Ureter (tissue), 1 donor: ENCODE measurements at places on chromosomes 7 and 10. TPM values are rescaled to one million over a fixed set of nuclear protein-coding genes. Genes with fewer than 3 reads are reported as not detected.

DNA sequence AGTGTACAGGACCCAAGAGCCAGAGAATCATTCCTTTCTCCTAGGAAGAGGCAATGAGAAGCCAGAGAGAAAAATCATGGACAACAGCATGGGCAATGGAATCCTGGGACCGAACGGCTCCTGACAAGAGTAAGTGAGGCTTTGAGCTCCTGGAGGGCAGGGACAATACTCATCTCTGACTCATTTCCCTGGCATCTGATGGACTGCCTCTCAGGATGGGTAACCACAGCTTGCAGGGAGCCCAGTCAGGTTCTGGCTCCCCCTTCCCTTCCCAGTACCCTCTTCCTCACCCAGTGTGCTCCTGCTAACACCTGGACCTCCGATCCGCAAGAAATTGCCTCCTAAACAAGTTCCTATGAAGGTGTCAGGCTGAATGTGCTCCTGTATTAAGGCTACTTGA lies 51.2 kb upstream of the SORCS3 start:
- DNase-seq: no peak

RET gene
- total RNA-seq: 0.42 TPM

SAMD9L gene
- total RNA-seq: 15.9 TPM

DNA sequence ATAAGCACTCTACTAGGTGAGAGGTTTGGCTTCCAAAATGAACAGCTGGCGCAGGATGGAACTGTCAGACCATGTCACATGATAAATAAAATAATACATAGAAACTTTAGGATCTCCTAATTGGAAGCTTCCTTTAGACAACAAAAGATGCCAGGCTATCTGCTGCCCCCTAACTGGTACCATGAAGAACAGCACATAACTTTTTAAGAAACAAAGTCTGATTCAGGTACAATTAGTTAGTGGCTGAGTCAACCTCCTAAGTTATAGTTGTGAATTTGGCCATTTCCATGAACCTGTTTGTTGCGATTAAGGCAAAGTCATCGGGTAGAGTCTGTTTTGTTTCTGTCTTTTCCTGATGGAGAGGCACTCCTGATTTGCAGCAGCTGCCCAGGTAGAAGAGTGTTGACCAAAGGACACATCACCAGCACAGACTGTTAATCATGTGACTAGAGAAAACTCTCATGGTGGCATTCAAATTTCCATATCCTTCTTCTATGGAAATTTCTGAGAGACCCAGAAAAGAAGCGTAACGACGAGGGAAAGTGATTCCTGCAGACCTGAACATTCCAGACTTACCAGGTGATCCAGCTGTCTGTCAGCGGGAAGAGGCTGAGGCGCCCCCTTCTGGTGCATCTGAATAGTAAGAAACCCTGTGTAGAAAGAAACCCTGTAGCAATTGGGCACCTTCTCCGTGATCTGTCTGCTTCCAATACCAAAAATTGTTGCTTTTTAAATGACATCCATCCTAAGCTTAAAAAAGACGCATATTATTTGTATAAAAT lies 8.6 kb upstream of the INHBA start:
- DNase-seq: no peak

DNA sequence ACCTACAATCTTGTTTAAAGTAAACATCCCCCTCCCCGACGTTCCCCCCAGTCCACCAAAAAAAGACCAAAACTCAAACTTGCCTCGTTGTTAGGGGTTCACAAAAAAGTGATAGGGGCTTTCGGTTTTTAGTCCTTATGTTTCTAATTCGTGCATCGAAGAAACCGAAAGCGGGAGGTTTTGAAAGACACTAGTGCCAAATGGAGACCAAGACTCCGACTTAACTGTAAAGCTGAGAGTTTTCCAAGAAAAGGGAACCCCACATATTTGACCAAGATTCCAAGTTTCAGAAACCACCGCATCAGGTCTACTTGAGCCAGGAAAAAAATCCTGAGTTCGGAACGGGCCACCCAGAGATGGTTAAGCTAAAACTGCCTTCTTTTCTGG lies 534 bp downstream of the PSMA2 start:
- no peak for DNase-seq

BLVRA gene
- total RNA-seq: 35.9 TPM

CFAP69 gene
- 9.3 TPM for total RNA-seq

DNA sequence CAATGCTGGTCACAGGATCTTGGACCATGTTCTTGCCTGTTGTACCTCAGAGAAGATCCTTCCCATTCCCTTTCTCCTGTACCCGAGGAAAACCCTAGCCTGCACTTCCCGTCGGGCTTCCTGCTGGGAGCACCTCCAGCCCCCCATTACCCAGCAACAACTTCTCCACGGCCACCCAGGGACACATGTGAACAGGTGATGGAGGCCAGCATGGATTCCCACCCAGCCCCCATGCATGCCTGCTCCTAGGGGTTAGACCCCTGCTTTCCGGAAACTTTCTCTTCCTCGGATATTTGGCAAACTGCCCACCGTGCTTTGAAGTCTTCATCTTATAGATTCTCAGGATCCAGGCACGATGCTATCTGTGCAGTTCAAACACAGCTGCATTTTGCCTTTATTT lies 67.3 kb downstream of the CALML3 start:
- no peak for DNase-seq

DNA sequence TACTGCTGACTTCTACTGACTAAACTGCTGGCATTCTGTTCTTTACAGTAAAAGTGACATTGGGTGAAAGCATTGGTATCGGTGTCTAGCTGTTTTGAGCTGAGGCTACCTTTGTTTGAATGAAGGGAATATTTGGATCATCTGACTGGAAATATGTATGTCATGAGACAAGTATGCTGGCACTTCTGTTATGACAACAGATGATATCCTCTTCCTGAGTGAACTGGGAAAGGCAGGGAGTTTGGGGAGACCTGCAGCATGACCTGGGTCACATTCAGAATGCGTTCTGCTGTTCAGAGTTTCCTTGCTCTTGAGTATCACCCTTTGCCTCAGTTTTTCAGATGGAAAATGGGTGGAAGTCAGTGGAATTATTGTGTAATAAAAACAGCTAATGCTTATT lies 81.8 kb downstream of the PLCE1 start:
- DNase-seq: no peak

DRGX gene
- not detected for total RNA-seq

NKX1-2 gene
- not detected for total RNA-seq

CYP3A7 gene
- 0.75 TPM for total RNA-seq

DNA sequence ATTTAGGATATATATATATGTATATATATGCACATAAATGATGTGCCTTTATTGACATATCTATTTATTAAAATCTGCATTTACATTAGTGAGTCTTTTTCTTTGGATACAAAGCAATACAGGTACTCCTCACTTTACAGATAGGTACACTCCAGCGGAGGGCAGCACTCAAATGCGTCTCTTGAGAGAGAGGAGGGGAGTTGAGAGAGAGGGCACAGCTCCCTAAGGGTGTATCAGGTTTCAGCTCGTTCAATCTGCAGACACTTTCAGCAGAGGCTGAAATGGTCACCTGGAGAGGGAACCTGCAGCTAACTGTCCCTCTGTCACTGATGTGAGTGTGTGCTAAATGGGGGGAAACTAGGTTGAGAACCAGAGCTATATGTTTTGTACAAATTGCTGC lies 21.5 kb downstream of the C10orf53 start:
- no peak for DNase-seq

CALHM1 gene
- not detected for total RNA-seq

DNA sequence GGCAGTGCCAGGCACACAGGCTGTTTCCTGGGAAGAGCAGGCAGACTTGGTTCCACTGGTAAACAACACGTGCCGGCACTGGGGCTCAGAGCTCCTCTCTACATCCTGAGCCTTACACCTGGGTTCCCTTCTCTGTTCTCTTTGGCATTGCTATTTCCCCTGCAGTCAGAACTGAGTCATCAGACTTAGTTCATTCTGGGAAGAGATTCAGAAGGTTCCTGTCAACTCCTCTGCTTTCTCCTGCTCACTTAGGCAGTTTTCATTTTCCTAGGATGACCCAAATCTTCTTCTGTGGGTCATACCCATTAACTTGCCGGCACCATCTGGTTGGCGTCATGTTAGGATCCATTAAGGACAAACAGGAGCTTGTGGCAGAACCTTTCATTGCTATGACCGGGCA lies 33.4 kb upstream of the LRRC18 start:
- DNase-seq: no peak

GRCh38 chr7:8500286-8500685 lies 66.9 kb downstream of the NXPH1 start:
- DNase-seq: no peak
